ENCODE measurements at places on chromosomes 7 and 10. TPM values are rescaled to one million over a fixed set of nuclear protein-coding genes. Genes with fewer than 3 reads are reported as not detected.

DNA sequence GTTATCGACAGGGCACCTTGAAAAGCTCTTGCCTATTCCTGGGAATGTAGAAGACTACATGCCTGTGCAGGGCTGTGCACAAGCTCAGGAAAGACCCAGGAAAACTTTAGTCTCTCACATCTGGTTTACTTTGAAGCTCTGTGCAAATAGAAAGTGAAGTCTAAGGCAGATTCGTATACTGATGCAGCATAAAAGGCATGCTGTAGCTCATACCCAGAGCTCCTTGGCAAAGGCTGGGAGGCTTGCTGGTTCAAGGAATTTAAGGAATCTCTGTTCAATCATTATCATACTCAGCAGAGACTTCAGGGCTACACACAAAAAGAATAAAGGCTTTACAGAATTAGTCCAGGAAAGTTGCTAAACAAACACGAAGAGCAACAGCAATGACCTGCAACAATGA is 192.0 kb downstream of the OTUD1 start:
- no peak for DNase-seq

- no peak for DNase-seq
Measured at GRCh38 chr10:96541921-96542320, 28.2 kb upstream of the TLL2 start.

EIF5AL1 gene
- total RNA-seq: 0.54 TPM

GRCh38 chr7:111190804-111191203 is 99.9 kb downstream of the LRRN3 start:
- no peak for DNase-seq

- no peak for DNase-seq
Measured at GRCh38 chr7:47586925-47587324, 5.0 kb upstream of the TNS3 start.

DNA sequence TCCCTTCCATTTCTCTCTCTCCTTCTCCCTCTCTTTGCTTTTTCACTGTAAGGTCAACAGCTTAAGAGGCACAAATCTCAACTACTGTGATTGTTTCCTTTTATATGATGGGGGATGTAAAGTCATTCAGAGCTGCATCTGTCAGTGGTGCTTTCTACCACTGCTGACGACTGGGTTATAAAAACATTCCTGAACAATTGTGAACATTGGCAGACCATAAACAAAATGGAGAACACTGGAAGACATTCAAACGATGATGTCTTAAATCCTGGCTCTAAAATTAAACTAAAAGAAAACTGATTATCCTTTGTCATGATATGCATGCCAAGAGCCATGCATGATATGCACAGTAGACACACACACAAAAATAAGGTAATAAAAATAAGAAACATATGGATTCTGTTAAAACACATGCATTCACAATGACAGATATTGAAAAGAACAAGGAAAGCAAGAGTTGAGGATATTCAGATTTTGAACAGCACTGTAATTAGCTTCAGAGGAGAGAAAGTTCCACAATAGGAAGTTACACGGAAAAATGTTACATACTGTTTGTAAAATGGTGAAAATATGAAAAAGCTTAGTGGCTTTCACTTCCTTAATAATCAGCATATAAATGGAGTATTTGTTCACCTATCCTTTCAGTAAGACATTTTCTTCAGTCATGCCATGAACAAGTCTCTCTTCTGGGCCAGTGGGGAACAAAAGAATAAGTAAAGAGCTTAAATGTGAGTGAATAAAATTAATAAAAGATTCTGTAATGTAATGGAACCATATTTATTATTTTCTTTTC is 89.2 kb downstream of the RNLS start:
- DNase-seq: no peak

DNA sequence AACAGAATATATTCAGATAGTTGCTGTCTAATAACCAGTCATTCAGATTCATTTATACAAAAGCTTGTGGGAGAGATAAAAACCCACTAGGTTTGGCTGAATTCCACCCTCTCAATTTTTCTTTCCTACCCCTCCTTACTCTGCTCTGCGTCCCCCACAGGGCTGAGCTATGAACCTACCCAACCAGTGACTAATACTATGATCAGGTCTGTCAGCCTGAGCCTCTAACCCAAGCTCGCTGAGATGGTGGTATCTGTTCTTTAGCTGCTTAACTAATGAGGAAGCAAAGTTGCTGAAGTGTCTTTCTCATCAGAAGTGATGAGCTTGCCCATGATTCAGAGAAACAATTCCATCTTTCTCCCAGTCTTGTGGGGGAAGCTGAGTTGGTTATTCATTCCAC is 248.7 kb upstream of the GPR26 start:
- peak; percentile 42 for DNase-seq

- DNase-seq: no peak
Measured at GRCh38 chr10:73932620-73933112, 21.7 kb downstream of the PLAU start.

DNA sequence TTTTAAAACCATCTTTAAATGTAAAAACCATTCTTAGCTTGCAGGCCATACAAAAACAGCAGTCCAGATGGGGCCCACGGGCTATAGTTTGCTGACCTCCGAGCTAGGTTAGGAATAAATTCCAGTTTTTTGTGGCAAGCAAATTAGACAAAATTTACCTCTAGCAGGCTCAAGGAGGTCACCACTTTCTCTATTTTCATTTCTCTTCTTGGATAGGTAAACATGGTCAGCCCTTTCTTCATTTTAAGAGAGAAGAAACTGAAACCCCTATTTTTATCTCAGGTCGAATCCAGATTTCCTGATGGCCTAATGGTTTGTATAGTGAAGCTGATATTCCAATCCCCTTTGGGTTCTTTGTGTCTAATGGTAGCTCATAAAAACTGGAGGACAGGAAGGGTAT is 10.7 kb downstream of the IKZF5 start:
- DNase-seq: no peak

CDK1 gene
- total RNA-seq: 191 TPM

AGR3 gene
- total RNA-seq: not detected

EFCAB10 gene
- total RNA-seq: not detected

- DNase-seq: peak; percentile 53
Measured at GRCh38 chr10:27998178-27998953, 513 bp downstream of the ODAD2 start.

CFAP69 gene
- 4.9 TPM for total RNA-seq

DNA sequence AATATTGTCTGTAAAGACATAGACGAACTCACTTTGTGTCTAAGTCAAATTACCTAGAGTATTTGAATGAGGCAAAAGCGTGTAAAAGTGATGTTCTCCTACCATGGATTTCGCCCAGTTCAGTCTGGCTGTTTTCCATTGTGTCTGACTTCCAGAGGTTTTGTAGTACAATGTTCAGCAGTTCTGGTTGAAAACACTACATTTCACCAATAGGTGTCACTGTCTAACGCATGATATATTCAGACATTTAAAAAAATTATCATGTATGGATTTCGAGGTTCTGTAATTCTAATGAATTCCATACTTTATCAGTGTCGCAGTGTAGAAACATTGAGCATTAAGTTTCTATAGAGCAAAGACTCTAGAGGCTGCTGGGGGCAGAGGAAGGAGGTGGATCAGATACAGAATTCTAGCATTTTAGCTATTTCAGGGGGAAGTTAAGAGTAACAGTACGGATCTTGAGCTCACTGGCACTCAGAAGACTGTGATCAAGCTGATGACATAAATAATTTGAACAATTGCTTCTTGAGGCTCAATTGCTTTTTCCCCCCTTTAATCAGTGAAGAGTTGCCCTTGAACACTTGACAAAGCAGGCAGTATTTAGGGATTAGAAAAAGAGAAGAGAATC is 196.9 kb upstream of the RHOBTB1 start:
- DNase-seq: peak; percentile 32

GRCh38 chr10:43986374-43986773 is 337.7 kb upstream of the ZNF32 start:
- DNase-seq: no peak

Data from Daoy (cell line).